ENCODE measurements at places on chromosomes 16 and 17.

GRCh38 chr16:23755484-23755809, 621 bp downstream of the CHP2 start:
- no peak for DNase-seq

GRCh38 chr17:67246403-67246652, 1.3 kb upstream of the HELZ start:
- DNase-seq, result no peak

DNA sequence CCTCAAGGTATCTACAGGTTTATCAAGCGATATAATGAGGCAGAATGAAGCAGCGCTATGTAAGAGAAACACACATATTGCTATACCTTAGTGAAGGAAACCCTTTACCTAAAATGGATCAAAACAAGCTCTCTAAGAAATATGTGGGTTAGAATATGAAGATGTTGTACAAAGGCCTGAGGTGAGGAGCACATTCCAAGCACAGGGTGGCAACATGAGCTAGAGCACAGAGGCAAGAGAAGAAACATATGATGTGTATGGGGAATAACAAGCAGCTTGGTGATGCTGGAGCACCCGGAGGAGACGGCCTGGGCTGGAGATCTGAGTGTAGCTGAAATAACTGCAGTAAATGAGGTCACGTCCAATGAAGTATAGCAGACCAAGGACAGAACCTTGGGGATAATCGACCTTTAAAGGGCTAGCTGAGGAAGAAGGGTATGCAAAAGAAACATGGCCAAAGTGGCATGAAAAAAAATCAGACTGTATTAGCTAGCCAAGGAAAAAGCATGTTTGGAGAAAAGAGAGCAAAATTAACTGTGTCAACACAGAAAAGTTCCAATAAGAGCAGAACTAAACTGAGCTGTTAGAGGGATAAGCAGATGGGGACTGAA, 44.0 kb downstream of the MARVELD3 start:
- DNase-seq, result no peak

- no peak for DNase-seq
Observed at GRCh38 chr16:2447920-2448583, 11.9 kb upstream of the TEDC2 start.

- DNase-seq, result no peak
Observed at GRCh38 chr17:55124730-55125360, 139.9 kb upstream of the HLF start.

GRCh38 chr17:80461528-80462160, 14.8 kb downstream of the NPTX1 start:
- DNase-seq, result no peak

GRCh38 chr17:4980644-4981216, 6.7 kb downstream of the CAMTA2 start:
- peak; percentile 17 for DNase-seq

GRCh38 chr17:27338536-27338985, 44.6 kb downstream of the WSB1 start:
- DNase-seq, result no peak

DNA sequence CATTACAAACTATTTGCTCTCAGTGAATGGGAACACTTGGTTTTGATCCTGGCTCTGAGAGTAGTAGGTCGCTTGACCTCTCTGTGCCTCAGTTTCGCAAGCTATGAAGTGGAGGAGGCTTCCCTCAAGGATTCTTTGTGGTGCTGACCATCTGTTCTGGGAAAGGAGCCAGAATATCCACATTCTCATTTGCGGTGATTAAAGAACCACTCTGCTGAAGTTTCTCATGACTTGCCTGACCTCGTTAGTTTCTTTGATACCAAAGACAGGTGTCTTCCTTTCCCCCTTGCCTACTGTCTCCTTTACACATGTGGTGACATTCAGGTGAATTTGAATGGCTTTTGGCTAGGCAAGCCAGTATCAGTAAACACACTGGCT, 116.0 kb downstream of the SNX29 start:
- DNase-seq, result no peak

DNA sequence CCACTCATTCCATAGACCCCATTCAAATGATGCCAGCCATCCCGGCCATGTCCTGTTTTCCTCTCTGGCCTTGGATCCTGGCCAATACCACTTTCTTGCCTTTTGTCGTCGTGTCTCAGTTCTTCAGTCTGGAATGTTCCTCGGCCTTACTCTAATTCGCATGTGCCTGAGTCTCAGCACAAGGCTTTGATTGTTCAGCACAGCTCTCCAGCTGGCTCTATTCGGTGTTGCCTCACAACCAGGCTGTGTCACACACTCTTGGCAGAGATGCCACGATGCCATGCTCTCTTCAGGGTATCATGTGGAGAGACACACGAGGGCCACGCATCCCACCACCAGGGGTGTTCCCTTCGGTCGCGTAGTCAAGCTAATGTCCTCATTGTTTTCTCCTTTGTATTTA, 1.8 kb upstream of the VPS4A start:
- no peak for DNase-seq

GRCh38 chr16:85637061-85637807, 24.1 kb downstream of the GSE1 start:
- DNase-seq, result no peak

- no peak for DNase-seq
Observed at GRCh38 chr17:67431249-67432015, 54.4 kb downstream of the PITPNC1 start.

GRCh38 chr17:82752371-82753200, 721 bp downstream of the TBCD start:
- peak; percentile 29 for DNase-seq

GRCh38 chr16:58070585-58070984, 45.0 kb downstream of the MMP15 start:
- DNase-seq, result no peak

- DNase-seq, result no peak
Observed at GRCh38 chr17:9905902-9906301, 831 bp upstream of the RCVRN start.

- no peak for DNase-seq
Observed at GRCh38 chr16:79008869-79009179, 591.7 kb downstream of the MAF start.

- DNase-seq, result no peak
Observed at GRCh38 chr17:80025140-80025539, 10.5 kb downstream of the TBC1D16 start.

DNA sequence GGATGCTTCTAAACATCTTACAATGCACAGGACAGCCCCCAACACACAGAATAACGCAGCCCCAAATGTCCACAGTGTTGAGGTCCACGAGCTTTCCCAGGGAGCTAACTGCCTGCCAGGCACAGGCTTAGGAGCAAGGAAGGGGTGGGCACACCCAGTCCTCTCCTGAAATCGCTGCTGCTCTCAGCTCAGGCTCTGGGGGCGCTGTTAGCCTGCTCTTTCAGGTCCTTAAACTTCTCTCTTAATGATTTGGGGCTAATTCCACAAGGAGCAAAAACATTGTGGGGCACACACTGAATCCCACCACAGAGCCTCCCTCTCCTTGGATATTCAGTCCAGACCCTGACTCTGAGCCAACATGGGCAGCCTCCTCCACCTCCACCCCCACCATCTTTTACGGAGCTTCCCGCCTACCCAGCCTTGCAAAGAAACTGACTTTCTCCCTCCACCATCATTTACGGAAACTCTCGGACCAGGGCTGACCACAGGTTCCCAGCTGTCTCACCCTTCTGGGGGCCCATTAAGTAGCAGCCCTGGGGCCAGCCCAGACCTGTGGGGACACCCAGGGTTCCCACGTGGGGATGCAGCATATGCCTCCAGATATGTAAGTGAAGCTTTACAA, 1.1 kb downstream of the CD300H start:
- DNase-seq, result no peak

GRCh38 chr16:53704445-53704813, 473 bp downstream of the FTO start:
- DNase-seq, result no peak

DNA sequence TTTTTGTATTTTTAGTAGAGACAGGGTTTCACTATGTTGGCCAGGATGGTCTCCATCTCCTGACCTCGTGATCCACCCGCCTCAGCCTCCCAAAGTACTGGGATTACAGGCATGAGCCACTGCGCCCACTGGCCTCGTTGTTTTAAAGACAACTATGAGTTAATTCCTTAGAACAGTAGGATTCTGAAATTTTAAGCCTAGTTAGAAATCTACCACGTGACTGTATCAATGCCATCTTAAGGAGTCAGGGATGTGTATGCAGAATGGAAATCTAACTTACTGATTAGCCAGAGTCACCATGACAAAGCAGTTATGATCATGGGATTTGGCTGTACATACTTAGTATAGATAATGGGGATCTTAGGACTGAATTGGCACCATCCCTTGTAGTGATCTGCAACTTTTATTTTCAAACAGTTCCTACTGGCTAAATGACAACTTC, 2.8 kb downstream of the CEP20 start:
- DNase-seq, result no peak

GRCh38 chr17:44769647-44770084, 10.9 kb downstream of the ADAM11 start:
- DNase-seq, result no peak

GRCh38 chr17:19239544-19239943, 2.4 kb downstream of the EPN2 start:
- DNase-seq, result no peak

GRCh38 chr16:1465567-1465915, 9.3 kb downstream of the CLCN7 start:
- no peak for DNase-seq

DNA sequence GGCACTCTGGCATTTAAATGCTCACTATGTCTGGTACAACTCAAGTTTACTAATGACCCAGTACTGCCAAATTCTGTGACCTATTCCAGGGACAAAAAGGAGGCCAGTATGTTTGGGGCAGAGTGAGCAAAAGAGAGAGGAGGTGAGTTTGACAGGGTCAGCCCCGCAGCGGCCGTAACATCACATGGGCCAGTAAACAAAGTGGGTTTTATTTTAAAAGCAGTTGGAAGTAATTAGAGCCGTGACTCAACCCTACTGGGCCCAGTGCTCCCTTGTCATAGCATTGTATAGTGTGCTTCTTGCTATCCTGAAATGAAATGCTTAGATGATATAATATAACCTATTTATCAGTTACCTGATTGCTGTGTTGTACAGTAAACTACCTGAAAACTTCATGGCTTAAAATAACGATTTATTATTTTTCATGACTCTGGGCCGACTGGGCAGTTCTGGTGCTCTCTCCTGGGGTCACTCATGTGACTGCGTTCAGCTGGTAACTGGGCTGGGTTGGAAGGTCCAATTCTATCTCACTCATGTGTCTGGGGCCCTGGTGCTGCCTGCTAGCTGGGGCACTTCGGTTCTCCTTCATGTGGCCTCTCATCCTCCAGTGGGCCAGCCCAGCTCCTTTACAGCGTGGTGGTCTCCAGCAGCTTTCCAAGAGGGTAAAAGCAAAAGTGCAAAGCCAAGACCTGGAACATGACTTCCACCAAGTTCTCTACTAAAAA, 27.4 kb downstream of the IQCK start:
- no peak for DNase-seq

- no peak for DNase-seq
Observed at GRCh38 chr16:57624806-57625500, 3.5 kb upstream of the ADGRG1 start.

- no peak for DNase-seq
Observed at GRCh38 chr17:60548990-60549389, 22.9 kb upstream of the APPBP2 start.

DNA sequence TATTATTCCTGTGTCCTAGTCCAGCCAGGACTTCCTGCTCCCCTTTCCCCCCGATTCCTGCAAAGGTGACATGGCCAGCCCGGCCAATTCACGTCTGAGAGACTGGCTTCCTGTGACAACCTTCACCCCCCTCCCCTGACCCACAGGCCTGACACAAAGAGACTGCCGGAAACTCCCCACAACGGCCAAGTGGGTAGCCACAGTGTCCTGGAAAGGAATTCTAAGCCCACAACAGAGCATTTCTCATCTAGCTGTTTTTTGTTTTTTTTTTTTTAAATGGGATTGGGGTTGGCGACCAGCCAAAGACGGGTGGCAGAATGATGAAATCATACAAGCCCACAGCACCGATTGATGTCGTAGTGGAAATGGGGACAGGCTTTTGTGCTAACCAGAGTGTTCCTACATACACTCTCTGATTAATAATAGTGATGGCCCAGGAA, 2.8 kb upstream of the XAF1 start:
- peak; percentile 21 for DNase-seq

- DNase-seq, result no peak
Observed at GRCh38 chr16:30821891-30822290, 34.9 kb upstream of the ZNF629 start.

DNA sequence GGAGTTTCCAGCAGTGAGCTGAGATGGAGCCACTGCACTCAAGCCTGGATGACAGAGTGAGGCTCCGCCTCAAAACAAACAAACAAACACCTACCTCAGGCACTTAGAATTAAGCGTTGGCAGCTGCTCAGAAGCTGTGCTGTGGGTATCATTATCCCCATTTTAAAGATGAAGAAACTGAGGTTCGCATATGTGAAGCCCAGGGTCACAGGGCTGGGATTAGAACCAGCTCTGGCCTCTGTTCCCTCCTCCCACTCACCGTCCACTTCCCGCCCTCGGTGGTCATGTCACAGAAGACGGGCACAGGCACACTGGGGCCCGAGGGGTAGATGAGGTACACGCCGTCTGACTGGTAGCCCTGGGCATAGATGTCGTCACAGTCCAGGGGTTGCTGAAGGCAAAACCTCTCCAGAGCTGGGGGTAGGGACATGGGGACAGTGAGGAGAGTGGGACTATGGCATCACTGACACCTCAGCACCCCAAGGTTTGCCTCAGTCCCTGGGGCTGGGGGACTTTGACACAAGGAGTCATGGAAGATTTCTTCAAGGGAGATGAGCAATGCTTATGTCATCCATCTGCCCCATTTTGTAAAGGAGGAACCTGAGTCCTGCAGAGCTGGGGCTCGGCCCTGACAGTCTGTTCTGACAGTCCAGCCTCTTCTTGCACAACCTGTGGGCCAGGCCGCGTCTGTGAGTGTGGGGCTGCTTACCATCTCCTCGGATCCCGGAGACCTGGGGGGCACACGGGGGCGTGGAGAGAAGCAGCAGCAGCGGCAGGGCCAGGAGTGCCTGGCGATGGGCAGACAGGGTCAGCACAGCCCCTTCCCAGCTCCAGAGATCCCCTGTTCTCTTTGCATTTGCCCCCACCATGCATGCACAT, 700 bp downstream of the MFAP4 start:
- no peak for DNase-seq

- DNase-seq, result no peak
Observed at GRCh38 chr17:12744298-12744697, 45.0 kb upstream of the ARHGAP44 start.

- DNase-seq, result peak; percentile 32
Observed at GRCh38 chr17:79803997-79804855, 7.3 kb upstream of the CBX8 start.

GRCh38 chr16:55487048-55487803, 8.2 kb downstream of the MMP2 start:
- no peak for DNase-seq
